ENCODE measurements at places on chromosomes 11 and 22.
A peak's percentile ranks its signal among the peaks of the same experiment; 100 is the strongest.

GRCh38 chr11:12219757-12220156 is 109.4 kb downstream of the MICAL2 start:
- no peaks in the 10 kb centered on the region for H3K36me3 ChIP-seq
- H3K27me3 ChIP-seq: no peaks in the 10 kb centered on the region
- peak overlapping the region; percentile 94 for H3K27ac ChIP-seq
- peaks cover 2% of the 10 kb centered on the region for H3K4me1 ChIP-seq

GRCh38 chr11:72102162-72102561 is 935 bp downstream of the LAMTOR1 start:
- no peak overlapping the region for H3K27ac ChIP-seq
- no peaks in the 10 kb centered on the region for H3K4me1 ChIP-seq
- DNase-seq: no peak
- H3K27me3 ChIP-seq: no peaks in the 10 kb centered on the region

GRCh38 chr11:108620958-108621772 is 27.6 kb upstream of the EXPH5 start:
- no peak overlapping the region for H3K27ac ChIP-seq
- H3K4me3 ChIP-seq: no peak overlapping the region
- H3K27me3 ChIP-seq: no peaks in the 10 kb centered on the region
- no peaks in the 10 kb centered on the region for H3K4me1 ChIP-seq
- H3K36me3 ChIP-seq: no peaks in the 10 kb centered on the region

DNA sequence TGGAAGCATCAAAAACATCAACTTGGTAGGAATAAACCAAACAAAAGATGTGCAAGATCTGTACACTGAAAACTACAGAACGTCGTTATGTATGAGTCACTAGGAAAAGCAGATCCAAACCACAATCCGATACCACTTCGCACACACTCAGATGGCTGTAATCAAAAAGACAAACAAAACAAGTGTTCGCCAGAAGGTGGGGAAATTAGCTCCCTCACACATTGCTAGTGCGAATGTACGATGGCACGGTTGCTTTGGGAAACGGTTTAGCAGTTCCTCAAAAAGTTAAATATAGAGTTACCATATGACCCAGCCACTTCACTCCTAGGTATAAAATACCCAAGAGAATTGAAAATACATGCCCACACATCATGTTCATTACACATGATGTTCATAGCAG is 14.8 kb upstream of the CARD10 start:
- H3K27me3 ChIP-seq: no peaks in the 10 kb centered on the region
- no peaks in the 10 kb centered on the region for H3K36me3 ChIP-seq
- DNase-seq: no peak
- H3K4me1 ChIP-seq: no peaks in the 10 kb centered on the region
- H3K27ac ChIP-seq: no peak overlapping the region

DNA sequence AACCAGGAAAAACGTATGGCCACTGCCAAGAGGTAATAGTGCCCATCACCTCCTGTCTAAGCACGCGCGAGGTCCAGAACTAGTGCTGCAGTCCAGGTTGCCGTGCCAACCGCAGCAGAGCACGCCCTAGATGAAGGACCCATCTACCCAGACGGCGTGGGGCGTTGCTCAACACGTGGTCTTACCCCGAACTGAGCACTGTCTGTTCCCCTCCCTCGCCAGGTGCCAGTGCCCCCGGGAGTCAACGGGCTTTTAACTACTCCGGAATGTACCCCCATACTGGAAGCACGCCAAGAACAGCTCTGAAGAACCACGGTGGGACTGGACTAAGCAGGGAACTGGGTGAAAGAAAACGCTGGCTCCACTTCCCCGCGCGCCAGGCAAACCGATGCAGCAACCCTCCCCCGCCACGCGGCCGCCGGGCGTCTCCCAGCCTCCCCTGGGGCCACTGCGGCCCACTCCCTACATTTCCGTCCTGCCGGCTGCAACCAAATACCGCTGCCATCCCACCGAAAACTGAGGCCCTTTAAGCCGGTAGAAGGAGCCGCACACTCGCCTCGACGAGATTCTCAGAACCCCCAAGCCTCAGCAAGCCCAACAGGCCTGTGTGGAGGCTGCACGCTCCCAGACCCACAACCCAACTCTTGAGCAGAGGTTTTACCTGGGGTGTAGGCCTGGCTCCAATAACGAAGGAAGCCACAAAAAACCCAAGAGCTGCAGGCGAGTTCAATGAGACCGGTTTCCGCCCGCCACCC is at the start of gene HSPA8:
Gene HSPA8, minus strand, starts transcription at position 734 of the 755 bp plus-strand sequence. CDS start 812 bp downstream, outside the sequence.
- peaks cover 5% of the 10 kb centered on the region for H3K36me3 ChIP-seq
- H3K27me3 ChIP-seq: no peaks in the 10 kb centered on the region
- DNase-seq: peak; percentile 87
- H3K27ac ChIP-seq: peak within 1 kb of the TSS; percentile 100
- H3K4me1 ChIP-seq: peaks cover 2% of the 10 kb centered on the region

- H3K4me3 ChIP-seq: no peak overlapping the region
- H3K4me1 ChIP-seq: no peaks in the 10 kb centered on the region
- no peaks in the 10 kb centered on the region for H3K36me3 ChIP-seq
- DNase-seq: no peak
- no peak overlapping the region for H3K27ac ChIP-seq
Measured at GRCh38 chr22:22316589-22316988, 72.0 kb downstream of the VPREB1 start.

GRCh38 chr22:47605441-47605840 is 843.0 kb downstream of the TBC1D22A start:
- H3K4me1 ChIP-seq: no peaks in the 10 kb centered on the region
- no peak overlapping the region for H3K4me3 ChIP-seq
- no peaks in the 10 kb centered on the region for H3K36me3 ChIP-seq
- no peak for DNase-seq
- no peak overlapping the region for H3K27ac ChIP-seq

DNA sequence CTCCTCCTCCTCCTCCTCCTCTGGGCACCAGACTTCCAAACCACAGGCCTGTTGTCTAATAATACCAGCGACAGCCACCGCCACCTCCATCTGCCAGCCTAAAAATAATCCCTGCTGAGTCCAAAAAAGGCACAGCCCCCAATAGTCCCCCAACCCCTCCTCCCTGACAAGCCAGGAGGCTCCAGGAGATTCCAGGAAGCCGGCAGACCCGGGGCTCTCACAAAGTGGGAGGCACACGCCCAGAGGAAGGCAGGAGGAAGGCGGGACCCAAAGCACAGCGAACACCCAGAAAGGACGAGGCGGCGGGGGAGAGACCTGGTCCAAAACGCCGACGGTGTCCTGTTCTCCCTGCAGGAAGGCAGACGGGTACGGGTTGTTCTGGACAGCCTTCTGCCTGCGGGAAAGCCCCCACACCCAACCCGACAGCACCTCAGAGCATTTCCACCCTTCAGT is 5.9 kb downstream of the IGSF9B start:
- H3K4me1 ChIP-seq: peaks cover 4% of the 10 kb centered on the region
- H3K36me3 ChIP-seq: no peaks in the 10 kb centered on the region
- H3K4me3 ChIP-seq: no peak overlapping the region
- DNase-seq: peak; percentile 68
- no peaks in the 10 kb centered on the region for H3K27me3 ChIP-seq

GRCh38 chr22:49411236-49411635 is 416.4 kb downstream of the BRD1 start:
- DNase-seq: peak; percentile 28
- no peaks in the 10 kb centered on the region for H3K36me3 ChIP-seq
- no peak overlapping the region for H3K4me3 ChIP-seq
- H3K27me3 ChIP-seq: no peaks in the 10 kb centered on the region
- no peaks in the 10 kb centered on the region for H3K4me1 ChIP-seq

GRCh38 chr11:118705791-118706545 is 26.5 kb upstream of the TREH start:
- no peak overlapping the region for H3K27ac ChIP-seq
- no peak for DNase-seq
- no peaks in the 10 kb centered on the region for H3K4me1 ChIP-seq
- H3K4me3 ChIP-seq: no peak overlapping the region
- no peaks in the 10 kb centered on the region for H3K27me3 ChIP-seq

DNA sequence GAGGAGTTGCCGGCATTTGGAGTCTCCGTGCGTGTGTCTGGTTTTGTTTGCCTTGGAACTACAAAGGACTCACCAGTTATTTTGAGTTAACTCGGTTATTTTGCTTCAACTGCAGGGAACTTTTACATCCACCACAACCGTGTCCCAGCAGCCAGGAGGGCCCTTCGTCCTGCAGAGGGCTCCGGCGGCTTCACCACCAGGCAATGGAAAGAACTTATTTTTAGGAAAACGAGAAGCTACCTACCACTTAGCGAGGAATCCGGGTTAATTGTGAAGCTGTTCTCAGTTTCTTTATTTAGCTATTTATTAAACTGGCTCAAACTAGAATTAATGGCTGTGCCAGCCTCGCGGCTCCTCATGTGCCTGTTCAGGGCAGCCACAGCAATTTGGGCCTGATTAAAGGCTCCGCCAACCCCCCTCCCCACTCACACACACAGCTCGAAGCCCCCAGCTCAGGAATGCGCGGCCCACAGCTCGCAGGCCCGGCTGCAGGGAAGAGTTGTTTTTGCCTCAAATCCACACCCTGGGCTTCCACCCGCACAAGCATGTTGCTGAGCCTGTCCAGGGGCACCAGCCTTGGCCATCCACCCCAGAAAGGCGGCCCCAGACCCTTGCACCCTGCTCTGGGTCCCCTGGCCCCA is 55.9 kb upstream of the FGF3 start:
- DNase-seq: no peak
- no peaks in the 10 kb centered on the region for H3K4me1 ChIP-seq
- no peaks in the 10 kb centered on the region for H3K27me3 ChIP-seq
- H3K36me3 ChIP-seq: no peaks in the 10 kb centered on the region
- H3K4me3 ChIP-seq: no peak overlapping the region
